GM19239 (cell line): ENCODE measurements at places on chromosomes 13 and 19.

DNA sequence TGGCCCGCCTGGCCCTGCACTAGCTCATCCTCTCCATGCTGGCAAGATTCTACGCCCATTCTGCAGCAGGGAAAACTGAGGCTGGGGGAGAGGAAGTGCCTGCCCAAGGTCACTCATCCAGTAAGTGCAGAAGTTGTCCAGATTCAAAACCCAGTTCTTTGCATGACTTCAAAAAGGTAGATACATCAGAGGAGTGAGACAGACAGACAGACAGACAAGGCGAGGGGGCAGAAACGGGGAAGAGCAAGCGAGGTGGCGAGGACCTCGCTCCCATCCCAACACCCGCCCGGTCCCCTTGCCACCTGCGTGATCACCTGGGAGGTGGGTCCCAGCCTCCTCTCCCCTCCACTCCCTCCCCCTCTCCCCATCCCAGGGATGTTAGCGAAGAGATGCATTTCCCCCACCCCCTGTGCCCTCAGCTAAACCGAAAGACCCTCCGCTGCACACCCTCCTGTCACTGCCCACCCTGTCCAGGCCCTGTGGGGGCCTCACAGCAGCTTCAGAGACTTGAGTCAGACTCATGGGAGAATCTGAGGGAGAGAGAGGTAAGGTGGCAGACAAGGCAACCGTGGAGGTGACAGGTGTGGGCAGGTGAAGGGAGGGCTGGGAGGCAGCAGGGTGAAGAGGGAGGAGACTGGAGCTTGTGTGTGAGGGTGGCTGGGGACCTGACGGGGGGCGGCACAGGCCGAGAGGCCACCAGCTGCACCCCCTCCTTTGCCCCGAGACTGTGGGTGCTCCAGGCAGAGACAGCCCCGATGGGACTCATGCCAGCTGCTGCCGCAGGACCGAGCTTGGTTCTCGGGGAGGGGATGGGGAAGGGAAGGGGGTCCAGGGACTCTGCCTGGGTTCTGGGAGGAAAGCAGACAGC is 18.9 kb downstream of the LRRC4B start:
- DNase-seq, result no peak

- DNase-seq, result no peak
Observed at GRCh38 chr19:35205733-35206323, 22.7 kb downstream of the FAM187B start.

- DNase-seq, result no peak
Observed at GRCh38 chr13:47291107-47291656, 394.3 kb upstream of the HTR2A start.

GRCh38 chr19:9144920-9145319 is 4.7 kb downstream of the ZNF317 start:
- DNase-seq, result no peak

- DNase-seq, result no peak
Observed at GRCh38 chr19:50381881-50382729, 2.0 kb upstream of the POLD1 start.

- no peak for DNase-seq
Observed at GRCh38 chr13:70098669-70099068, 9.0 kb upstream of the ATXN8OS start.

- no peak for DNase-seq
Observed at GRCh38 chr13:76019421-76020044, 383.4 kb downstream of the LMO7 start.

GRCh38 chr13:21530656-21531055 is 71.6 kb upstream of the ZDHHC20 start:
- DNase-seq, result no peak

GRCh38 chr13:28490061-28490460 is 4.9 kb downstream of the FLT1 start:
- DNase-seq, result no peak

GRCh38 chr13:100336795-100337516 is 248.1 kb downstream of the PCCA start:
- DNase-seq, result no peak
